ENCODE measurements at places on chromosomes 2 and 18. TPM values are rescaled to one million over a fixed set of nuclear protein-coding genes. Genes with fewer than 3 reads are reported as not detected.
A peak's percentile ranks its signal among the peaks of the same experiment; 100 is the strongest.

Gene COL4A3
- polyA plus RNA-seq = 0.06 TPM

- no peak for DNase-seq
Measured at GRCh38 chr2:144703852-144704708, 184.2 kb upstream of the ZEB2 start.

GRCh38 chr2:38123911-38124310 lies 48.0 kb upstream of the CYP1B1 start:
- no peak for DNase-seq

DNA sequence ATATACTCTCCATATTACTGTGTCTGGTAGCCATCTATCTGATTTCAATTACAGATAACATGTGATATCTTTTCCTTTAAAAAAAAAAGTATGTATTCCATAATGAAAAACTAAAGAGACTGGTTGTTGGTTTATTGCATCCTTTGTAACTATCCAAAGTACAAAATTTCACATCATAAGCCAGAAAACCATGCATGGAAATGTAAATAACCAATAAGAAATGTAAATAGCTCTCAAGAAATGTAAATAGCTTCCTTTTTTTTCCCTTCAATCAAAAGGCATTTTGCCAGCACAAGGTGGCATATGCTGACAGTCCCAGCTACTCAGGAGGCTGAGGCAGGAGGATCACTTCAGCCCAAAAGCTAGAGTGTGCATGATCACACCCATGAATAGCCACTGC lies 59.3 kb downstream of the ATL2 start:
- no peak for DNase-seq

GRCh38 chr2:202074324-202074723 lies 1.3 kb downstream of the KIAA2012 start:
- no peak for DNase-seq

GRCh38 chr18:77095391-77096371 lies 36.9 kb downstream of the MBP start:
- no peak for DNase-seq

DNA sequence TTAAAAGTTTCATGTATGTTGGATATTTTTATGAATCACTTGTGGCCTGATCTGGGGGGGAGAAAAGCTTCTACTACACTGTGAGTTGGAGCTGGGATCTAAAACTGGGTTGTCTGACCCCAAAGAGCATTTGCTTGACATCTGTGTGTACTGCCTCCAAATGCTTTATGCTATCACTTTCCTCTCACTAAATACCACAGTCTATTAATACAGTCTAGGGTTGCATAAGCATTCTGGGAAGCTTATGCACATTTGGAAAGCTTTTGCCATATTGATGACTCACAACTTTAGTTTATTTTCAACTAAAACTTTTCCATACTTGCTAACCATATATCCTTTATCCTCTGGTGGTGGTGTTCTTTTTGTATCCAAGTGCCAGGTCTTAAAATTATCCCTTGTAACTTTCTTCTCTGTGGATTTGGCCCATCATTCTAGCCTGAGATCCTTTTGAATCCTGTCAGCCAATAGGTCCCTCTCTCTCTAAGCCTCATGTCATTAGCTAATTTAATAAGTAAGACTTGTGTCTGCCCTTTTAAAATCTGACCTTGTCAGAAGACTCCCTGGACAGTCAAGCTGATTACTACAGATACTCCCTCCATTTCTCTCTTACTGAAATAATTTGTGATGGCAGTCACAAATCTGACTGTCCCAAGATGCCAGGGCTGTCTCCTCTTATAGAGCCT lies 72.7 kb downstream of the NXPH2 start:
- DNase-seq = no peak

Gene DIPK1C
- 12.6 TPM for polyA plus RNA-seq

Gene HOXD4
- 10.9 TPM for polyA plus RNA-seq

Gene MC4R
- polyA plus RNA-seq = 0.38 TPM

- no peak for DNase-seq
Measured at GRCh38 chr2:54660752-54661151, 62.7 kb upstream of the EML6 start.

Gene STARD6
- not detected for polyA plus RNA-seq

GRCh38 chr2:150811259-150811855 lies 323.9 kb upstream of the RND3 start:
- DNase-seq = peak; percentile 67

- no peak for DNase-seq
Measured at GRCh38 chr18:352438-352837, 84.6 kb upstream of the THOC1 start.

DNA sequence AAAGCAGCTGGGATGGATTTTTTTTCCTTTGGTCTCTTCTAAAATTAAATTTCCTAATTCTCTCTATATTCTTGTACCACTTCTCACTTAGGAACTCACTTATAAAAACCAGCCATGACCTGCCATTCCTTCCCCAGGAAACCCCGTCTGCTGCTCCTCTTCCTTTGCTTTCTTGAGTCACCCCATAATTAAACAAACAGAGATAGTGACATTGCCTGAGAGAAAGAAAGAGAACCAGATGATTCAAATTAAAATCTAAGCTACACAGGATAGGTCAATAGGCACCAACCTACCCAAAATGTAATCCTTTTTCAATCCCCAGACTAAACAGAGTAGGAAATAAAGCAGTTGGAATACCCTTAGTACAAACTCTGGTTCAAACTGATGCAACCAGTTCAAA lies 9.7 kb downstream of the STK39 start:
- DNase-seq = no peak

Gene CNPPD1
- polyA plus RNA-seq = not detected

- no peak for DNase-seq
Measured at GRCh38 chr2:223093436-223094241, 41.6 kb downstream of the KCNE4 start.

- DNase-seq = no peak
Measured at GRCh38 chr2:200482194-200482593, 27.7 kb downstream of the KCTD18 start.

Gene PTH2R
- polyA plus RNA-seq = 0.25 TPM

Gene CLIP4
- 14.1 TPM for polyA plus RNA-seq

Gene CAVIN2
- polyA plus RNA-seq = 42.1 TPM

- no peak for DNase-seq
Measured at GRCh38 chr2:64985447-64985846, 3.8 kb upstream of the SLC1A4 start.

- DNase-seq = no peak
Measured at GRCh38 chr2:176483901-176484568, 214.8 kb downstream of the MTX2 start.

DNA sequence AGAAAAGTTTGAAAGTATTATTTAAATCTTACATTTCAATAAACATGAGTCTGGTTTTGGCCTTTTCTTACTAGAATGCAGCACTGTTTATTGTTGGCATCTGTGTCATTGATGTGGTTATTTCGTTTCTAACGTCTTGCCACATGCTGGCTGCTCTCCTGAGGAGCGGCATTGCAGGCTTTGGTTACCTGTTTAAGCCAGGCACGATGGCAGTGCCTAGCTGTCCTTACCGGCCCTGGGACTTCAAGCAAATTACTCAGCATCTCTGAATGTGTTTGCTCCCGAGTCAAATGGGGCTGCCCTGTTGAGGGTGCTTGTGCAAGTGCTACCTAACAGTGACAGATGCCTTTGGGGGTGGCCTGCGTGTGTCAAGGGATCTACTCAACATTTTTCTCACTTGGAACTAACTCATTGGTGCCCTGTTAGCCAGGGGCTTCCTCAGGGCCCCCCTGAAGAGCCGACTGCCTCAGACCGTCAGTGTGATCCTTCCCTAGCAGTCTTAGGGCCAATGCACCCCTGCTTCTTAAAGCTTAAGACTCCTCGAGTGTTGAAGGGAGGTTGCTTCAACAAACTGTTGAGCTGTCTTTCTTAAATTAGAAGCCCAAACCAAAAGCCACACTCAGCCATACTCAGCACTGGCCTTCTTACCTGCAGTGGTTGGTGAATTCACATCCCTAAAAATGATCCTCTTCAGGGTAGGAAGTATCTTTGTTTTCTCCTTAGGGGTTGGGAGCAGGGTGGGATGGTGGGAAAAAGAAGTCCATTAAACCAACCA lies 151.5 kb downstream of the NCK2 start:
- DNase-seq = no peak

DNA sequence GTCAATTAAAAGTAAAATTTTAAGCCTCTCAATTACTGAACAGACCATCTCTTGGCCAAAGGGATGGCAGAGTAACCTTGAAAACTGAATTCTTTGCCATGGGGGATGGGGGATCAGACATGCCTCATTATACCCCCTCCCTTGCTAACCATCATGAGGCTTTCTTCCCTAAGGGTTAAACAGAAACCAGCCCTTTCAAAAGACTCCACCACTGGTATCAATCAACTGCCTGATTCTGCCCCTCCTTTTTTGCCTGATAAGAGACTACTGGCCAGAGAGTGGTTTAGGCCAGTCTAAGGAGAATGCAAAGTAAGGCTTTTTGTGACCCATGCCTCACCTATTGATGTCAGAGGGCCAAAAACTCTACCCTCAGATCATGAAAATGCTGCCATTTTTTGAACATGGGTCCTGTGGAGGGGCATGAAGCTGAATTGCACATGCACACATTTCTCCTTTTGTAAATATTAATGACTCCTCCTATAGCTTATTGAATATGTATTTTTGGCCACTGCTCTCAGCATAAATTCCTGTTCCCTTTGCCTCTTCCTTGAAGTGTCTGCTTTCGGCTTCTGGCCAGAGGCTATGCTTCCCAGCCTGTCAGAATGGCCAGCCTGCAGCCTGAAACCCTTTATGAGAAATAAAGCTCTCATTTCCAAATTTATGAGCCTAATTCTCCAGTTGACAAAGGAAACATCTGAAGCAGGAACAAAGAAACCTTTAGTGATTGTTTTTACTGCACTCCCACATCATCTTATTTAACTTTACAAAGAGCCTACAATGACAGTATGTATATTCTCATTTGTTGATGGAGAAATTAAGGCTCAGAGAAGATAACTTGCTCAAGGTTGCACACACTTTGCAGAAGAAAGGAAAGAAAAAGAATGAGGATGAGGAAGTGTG lies 270.7 kb upstream of the CELF4 start:
- DNase-seq = no peak

DNA sequence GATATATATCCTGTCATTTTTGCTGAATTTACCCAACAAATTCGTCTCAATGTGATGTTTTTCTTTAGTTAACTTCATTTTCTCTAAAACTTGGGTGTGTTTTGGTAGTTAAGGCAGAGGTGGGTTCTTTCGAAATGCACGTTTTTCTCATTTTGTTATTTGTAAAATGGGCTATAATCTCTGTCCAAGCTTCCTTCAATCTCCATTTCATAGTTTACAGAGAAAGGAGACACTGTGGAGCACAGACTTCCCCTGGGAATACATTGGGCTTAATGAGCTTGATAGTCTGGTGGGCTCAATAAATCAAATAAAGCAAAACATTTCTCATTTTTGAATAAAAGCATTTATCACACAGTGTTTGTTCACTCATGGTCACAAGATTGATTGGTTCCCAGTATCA lies 145.1 kb downstream of the AGPS start:
- no peak for DNase-seq

- no peak for DNase-seq
Measured at GRCh38 chr18:48667276-48668254, 128.7 kb downstream of the CTIF start.

Gene ACP1
- polyA plus RNA-seq = 102 TPM

DNA sequence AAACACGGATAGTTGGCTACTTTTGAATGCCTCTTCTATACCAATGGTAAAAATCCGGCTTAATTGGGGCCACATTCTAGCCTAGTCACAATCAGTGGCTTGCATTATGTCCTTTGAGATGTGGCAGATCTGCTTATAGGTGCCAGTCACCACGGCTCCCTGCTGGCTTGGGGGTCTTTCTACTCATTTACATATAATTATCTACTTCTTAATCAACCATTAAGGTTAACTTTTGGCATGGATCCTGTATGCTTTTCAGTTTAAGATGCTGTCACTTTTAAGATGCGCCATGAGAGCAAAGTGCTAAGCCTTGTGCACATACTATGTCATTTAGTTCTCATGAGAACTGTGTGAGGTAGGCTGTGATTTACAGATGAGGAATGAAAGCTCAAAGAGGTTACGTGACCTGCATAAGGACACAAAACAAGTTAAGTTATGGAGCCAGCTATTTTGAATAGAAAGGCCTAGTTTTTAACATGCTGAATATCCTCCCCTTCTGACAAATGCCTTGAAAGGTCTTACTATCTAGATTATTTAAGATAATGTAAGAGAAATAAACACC lies 4.1 kb downstream of the NEDD4L start:
- no peak for DNase-seq

Gene TCF23
- polyA plus RNA-seq = not detected

DNA sequence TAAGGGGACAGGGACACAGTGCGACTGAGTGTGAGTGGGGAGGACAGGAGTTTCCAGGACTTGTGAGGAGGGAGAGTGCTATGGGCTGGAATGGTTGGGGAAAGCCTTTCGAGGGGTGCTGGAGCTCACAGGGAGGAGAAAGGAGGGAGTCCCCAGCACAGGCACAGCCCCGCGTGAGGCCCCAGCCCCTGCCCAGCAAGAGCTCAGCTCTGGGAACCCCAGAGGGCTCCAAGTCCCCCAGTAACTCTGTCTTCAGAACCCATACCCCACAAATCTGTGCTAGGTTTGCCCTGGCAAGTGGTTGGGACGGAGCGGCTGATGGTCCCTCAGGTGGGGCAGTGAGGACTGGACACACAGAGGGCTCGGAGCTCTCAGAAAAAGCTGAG lies 75.4 kb downstream of the SFXN5 start:
- DNase-seq = no peak
